Bronchial smooth muscle cell (primary cell): ENCODE measurements at places on chromosomes 4 and X. TPM values are rescaled to one million over a fixed set of nuclear protein-coding genes. Genes with fewer than 3 reads are reported as not detected.

The CFI gene
- total RNA-seq: 1.8 and 4.9 TPM in 2 replicates

The ADH7 gene
- 0.32 TPM in 1 of 2 replicates, not detected in the other for total RNA-seq

The C4orf51 gene
- not detected in 2 replicates for total RNA-seq

The LRP2BP gene
- total RNA-seq: 0.16 and 0.26 TPM in 2 replicates

The IL21 gene
- not detected in 2 replicates for total RNA-seq

The FMR1 gene
- total RNA-seq: 31.8 and 38.9 TPM in 2 replicates

The SLC9B1 gene
- total RNA-seq: 1.1 and 2.2 TPM in 2 replicates

The NXF2 gene
- not detected in 2 replicates for total RNA-seq

The NIPAL1 gene
- not detected in 2 replicates for total RNA-seq

The NDUFC1 gene
- total RNA-seq: 41.7 and 52.3 TPM in 2 replicates

The HTN1 gene
- not detected in 2 replicates for total RNA-seq

The PRDM8 gene
- total RNA-seq: 2.1 and 2.7 TPM in 2 replicates

The MED14 gene
- 6.4 and 11.8 TPM in 2 replicates for total RNA-seq

The GRIA3 gene
- 2.1 and 6.6 TPM in 2 replicates for total RNA-seq

The GLRB gene
- total RNA-seq: 1.7 and 3.2 TPM in 2 replicates

The PABPC5 gene
- 1.6 and 2.7 TPM in 2 replicates for total RNA-seq

The NCAPG gene
- 1.4 and 4.7 TPM in 2 replicates for total RNA-seq

The TSPYL2 gene
- 23.6 and 27.0 TPM in 2 replicates for total RNA-seq

The ADGRL3 gene
- not detected in 2 replicates for total RNA-seq

The ASMTL gene
- 13.1 and 16.9 TPM in 2 replicates for total RNA-seq

The SASH3 gene
- total RNA-seq: not detected in 2 replicates

The ANK2 gene
- total RNA-seq: 241 and 284 TPM in 2 replicates

The F9 gene
- total RNA-seq: not detected in 2 replicates

The LIN54 gene
- total RNA-seq: 7.6 and 10.1 TPM in 2 replicates

The SMPX gene
- not detected in 2 replicates for total RNA-seq

The TLR6 gene
- 0.69 and 0.95 TPM in 2 replicates for total RNA-seq

The CCDC120 gene
- total RNA-seq: 0.26 and 0.63 TPM in 2 replicates

The PNMA5 gene
- not detected in 2 replicates for total RNA-seq

The DMRTC1 gene
- total RNA-seq: not detected in 2 replicates

The NXF2B gene
- not detected in 2 replicates for total RNA-seq

The MAGEB5 gene
- not detected in 2 replicates for total RNA-seq

The DHRSX gene
- 25.4 and 44.6 TPM in 2 replicates for total RNA-seq

The BCORL1 gene
- 1.9 and 3.3 TPM in 2 replicates for total RNA-seq

The CT45A5 gene
- total RNA-seq: not detected in 2 replicates

The MAGEB10 gene
- total RNA-seq: not detected in 2 replicates

The PLK4 gene
- total RNA-seq: 1.0 and 3.5 TPM in 2 replicates

The POLR2B gene
- 98.0 and 107 TPM in 2 replicates for total RNA-seq

The RAP1GDS1 gene
- 39.2 and 47.0 TPM in 2 replicates for total RNA-seq

The COX7B2 gene
- not detected in 2 replicates for total RNA-seq

The CTAG1B gene
- total RNA-seq: not detected in 2 replicates

The MAGEA6 gene
- not detected in 2 replicates for total RNA-seq

The TRIM60 gene
- total RNA-seq: not detected in 2 replicates

The GUCY1B1 gene
- 39.1 and 46.3 TPM in 2 replicates for total RNA-seq

The MAGEE1 gene
- total RNA-seq: 0.86 and 1.3 TPM in 2 replicates

The BEX5 gene
- total RNA-seq: not detected in 2 replicates

The NAA11 gene
- total RNA-seq: not detected in 2 replicates

The SERTM2 gene
- not detected in 2 replicates for total RNA-seq

The COL4A6 gene
- 0.09 and 1.1 TPM in 2 replicates for total RNA-seq

The RHOH gene
- under 0.01 TPM in 1 of 2 replicates, not detected in the other for total RNA-seq
